ENCODE measurements at places on chromosomes 4 and X.

- DNase-seq = peak; percentile 10
Measured at GRCh38 chrX:26915064-26915463, 548.1 kb downstream of the PPP4R3C start.

DNA sequence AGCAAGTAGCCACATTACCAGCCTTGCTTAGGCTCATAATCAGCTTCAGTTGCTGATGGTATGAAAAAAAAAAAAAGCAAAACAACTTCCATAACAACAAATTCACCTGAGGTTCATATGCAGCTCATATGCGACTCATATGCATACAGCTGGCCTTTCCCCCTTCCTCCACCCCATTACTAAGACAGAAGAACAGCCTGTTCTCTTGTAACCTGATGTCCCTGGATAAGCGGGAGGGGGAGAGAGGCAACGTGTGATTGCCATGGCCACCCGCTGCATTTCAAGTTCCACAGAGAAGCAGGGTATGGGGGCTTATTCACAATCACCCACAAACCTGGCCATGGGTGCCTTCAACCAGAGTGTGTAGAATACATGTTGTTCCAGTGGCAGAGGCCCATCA lies 95.1 kb upstream of the DGKK start:
- DNase-seq = no peak

DNA sequence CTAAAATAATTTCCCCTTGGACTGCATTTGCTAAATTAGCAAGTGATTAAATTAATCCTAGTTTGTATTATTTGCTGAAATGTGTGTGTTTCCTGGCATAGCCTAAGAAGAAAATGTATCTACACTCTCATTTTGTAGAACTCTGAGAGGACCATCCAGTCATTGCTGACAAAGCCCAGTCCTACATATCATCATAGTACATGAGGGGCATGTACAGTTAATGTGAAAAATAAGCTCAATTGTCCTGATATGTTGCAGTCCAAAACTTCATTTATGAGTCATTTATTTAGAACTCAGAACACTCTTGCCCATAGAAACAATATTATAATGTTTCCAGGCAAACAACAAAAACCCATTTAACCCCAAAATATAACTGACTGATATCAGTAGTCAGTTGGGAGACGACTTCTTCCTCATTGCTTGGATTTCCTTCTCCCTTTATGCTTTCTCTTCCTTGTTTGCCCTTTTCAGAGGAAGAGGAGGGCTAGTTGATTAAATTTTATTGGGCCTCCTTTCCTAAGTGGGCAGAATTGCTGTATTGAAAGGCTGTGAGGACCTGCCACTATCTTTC lies 26.9 kb upstream of the BBS12 start:
- no peak for DNase-seq

- no peak for DNase-seq
Measured at GRCh38 chr4:76930685-76931084, 18.9 kb upstream of the SEPTIN11 start.

GRCh38 chrX:112011376-112011775 lies 71.2 kb downstream of the TRPC5 start:
- no peak for DNase-seq

GRCh38 chr4:65696436-65696835 lies 26.1 kb upstream of the EPHA5 start:
- no peak for DNase-seq

GRCh38 chr4:106149026-106149425 lies 167.0 kb downstream of the TBCK start:
- DNase-seq = no peak

DNA sequence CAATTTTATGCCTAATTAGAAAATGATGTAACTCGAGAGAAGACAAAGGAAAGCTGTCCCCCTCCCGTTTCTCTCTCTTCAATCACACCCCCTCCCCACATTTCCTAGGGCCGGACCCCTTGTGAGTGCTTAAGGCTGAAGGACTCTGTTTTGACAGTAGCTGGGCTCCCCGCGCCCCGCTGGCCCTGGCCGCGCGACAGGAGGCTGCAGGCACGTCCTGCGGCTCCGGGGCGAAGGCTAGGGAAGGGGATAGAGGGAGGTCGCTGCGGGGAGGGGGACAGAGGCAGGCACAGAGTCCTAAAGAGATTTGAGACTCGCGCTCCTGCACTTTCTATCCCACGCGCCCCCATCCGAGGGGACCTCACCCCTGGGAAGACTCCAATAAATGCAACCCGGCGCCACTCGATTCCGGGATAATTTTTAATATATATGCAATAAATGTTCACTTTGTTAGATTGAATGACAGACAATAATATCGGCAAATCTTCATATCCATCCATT lies 56.2 kb upstream of the TMEM33 start:
- DNase-seq = no peak

DNA sequence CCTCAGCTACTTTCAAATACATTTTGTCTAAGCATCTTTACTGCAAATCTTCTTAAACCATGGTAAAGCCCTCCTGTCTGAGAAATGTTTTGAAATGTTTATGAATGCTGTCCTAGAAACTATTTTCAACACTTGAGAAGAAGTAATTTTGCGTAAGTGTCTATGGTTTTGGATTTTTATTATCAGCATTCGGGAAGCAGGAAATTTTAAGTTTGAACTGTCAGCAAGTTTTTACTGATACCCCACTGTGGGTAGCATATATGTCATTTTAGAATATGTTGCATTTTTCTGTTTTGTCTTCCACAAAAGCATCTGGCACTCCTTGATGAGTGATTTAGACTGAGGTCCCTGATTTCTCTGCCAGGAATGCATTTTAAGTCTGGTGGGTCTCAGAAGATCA lies 302.4 kb upstream of the GIMD1 start:
- DNase-seq = no peak

DNA sequence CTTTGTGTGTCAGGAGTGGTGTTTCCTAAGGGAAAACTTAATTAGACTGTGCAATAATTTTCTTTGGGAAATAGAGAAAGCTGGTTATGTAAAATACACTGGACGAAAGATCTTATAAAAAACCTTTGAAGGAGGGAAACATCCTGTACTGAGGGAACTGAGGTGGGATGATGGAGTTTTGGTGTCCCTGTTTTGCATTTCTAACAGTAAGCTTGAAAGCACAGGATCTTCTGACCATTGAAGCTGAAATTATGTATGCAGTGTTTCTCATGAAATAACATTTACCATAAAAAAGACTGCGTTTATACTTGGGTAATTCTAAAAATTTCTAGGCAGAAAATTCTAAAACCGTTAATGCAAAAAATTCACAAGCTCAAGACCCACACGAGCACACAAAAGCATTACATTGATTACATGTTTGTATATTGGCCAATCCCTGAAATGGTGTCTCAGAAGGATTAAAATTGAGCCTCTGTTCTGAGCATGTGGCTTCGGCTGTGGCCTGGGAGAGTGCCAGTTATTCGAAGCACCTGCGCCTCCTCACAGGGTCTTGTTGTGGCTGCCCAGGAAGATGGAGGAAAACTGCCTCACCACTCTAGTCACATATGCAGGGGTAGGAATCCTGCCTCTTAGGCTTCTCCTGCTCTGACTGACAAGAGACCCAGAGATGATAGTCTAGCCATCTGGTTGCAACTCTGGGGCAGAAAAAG lies 49.5 kb downstream of the JADE3 start:
- DNase-seq = no peak

Data from NCI-H1930 (cell line).